ENCODE measurements at places on chromosomes 3 and 15.

- no peak for DNase-seq
Measured at GRCh38 chr3:46129588-46130272, 78.4 kb downstream of the CCR1 start.

DNA sequence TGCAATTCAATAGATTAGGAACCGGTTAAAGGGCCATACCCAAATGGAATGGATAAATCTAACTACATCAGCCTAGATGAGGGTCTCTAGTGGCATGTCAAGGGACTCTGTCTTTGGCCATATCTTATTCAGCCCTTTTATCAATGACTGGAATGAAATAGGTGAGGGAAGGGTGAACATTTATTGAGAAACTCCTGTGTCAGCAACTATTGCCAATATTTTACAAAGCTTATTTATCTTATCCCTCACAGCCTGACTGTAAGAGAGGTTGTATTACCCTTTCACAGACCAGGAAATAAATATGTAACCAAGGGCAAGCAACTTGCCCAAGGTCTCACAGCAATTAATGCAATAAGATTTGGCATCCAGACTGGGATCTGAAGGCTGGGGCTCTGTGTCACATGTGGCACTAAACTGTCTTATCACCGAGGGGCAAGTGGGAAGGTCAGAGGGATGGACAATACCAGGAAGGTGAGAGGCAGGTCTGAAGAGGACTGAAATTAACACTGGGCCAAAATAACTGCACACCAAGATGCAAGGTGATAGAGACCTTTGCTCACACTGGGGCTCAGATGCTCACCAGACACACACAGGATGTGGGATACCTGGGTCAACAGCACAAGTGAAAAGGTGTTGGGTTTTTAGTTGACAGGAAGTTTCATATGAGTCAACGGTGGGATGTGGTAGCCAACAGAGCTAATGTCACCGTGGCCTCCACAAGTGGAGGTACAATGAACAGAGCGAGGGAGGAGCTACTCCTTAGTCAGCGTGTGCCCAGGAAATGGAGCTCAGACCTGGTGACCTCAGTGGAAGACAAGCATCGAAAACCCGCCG, 261.3 kb downstream of the RPLP1 start:
- DNase-seq = peak; percentile 77

GRCh38 chr3:43183456-43183855, 77.6 kb upstream of the POMGNT2 start:
- no peak for DNase-seq

- DNase-seq = no peak
Measured at GRCh38 chr3:161607056-161607455, 110.4 kb downstream of the OTOL1 start.

DNA sequence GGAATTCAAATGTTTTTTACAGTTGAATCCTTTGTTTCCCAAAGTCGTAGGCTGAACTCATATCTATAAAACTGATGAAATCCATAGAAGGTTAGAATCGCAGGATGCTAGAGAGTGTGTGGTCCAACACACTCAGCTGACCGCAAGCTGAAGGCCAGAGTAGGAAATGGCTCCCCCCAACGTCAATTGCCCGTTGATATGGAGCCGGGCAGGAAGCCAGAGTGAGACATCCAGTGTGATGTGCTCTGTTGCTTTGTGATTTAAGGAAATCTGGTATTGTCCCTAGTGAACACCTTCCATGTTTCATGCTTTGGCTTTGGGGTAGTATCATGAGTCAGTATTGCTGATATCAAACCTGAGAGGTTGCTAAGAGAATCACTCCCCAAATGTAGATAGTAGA, 5.8 kb upstream of the MEX3B start:
- no peak for DNase-seq

- DNase-seq = no peak
Measured at GRCh38 chr3:38458796-38459498, 5.3 kb downstream of the ACVR2B start.

- DNase-seq = no peak
Measured at GRCh38 chr15:39530480-39531342, 50.2 kb upstream of the THBS1 start.

DNA sequence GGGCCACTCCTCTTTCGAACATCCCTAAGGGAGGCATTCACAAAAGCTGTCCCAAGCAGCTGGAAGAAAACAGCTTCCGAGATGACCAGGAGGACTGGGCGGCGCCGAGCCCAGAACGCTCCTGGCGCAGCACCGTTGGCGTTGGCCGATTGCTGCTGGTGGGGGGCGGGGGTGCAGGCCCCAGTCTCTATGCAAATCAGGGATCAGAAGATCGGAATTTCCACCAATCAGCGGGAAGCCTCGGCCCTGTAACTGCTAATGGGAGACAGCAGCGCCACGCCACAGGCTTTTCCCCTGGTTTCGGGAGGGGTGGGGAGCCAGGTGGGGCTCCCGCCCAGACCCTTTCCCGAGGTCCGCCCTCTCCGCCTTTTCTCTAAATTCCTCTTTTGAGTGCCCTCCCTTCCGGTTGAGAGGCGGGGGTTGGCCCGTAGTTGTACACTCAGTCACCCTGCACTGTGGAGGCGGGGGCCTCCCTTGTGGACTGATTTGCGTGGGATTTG, 27.0 kb downstream of the HMCES start:
- DNase-seq = no peak

DNA sequence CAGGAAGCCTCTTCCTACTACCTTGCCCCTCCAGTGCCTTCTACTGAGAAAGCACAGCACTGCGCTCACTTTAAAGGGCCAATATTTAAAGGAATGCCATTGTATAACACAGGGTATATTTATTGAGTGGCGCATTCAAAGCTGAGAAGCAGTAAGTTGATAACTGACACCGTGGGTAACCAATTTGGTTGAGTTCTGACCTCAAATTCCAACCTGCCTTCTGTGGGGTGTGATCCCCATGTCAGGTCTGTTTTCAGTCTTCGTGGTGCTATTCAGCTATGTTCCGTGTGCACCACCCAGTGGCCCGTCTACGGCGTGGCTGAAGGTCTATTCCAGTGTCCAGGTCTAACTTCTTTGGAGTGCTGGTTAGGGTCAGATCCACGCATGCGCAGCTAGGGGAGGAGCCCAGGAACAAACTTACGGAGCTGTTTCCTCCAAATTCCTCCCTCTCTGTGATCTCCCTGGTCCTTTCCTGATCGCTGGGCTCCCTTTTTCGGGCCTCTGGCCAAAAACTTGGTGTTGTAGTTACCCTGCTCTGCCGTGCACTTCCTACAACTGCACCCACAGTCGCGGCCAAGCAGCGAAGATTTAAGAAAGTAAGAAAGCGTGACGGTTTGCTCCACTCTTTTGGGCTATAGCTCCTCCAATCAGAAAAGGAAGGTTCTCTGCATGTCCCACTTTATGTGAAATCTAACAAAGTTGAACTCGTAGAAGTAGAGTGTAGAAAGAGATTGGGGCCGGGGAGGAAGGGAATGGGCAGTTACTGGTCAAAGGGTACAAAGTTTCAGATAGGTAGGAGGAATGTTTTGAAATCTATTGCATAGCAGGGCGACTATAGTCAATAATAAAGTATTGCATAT, 7.7 kb downstream of the LRRC2 start:
- peak; percentile 75 for DNase-seq

- no peak for DNase-seq
Measured at GRCh38 chr3:135503760-135504686, 461.5 kb upstream of the PPP2R3A start.

GRCh38 chr3:126056681-126057500, 27.0 kb downstream of the SLC41A3 start:
- no peak for DNase-seq

DNA sequence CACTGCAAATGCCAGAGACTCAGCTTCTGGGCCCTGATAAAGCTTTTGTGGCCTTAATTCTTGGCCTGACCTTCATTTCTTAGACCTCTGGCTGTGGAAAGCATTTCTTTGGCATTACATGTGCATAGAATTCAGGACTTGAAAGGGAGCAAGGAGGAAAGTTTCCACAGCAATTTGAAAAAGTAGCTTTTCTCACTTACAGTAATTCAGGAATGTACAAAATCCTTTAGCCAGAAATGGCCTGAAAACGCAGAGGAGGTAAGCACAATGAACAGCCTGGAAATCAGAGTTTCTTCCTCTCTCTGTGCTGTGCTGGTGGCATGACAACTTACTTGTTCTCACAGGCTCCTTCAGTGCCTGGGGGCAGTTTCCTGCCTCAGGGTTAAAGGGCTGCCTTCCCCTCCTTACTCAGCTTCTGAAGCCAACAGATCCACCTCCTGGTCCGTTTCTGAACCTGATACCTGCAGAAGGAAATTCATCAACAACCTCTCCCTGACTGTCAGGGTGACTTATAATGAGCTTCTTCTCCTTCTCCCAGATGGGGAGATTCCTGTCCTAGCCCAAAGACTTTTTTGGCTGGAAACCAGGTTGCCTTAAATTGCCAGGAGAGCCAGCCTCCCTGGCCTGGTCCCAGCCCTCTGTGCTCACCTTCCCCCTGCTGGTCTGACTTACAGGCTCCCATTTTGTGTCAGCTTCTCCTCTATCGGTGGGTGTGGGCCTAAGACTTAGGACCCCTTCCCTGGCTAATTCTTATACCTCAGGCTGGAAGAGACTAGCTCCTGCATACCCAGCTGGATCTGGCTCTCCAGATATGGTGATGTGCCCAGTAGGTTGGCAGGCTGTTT, 102.3 kb downstream of the MYRIP start:
- DNase-seq = no peak

- DNase-seq = no peak
Measured at GRCh38 chr3:37111199-37111598, 63.2 kb downstream of the LRRFIP2 start.

- DNase-seq = no peak
Measured at GRCh38 chr3:32442766-32443165, 51.1 kb downstream of the CMTM7 start.

DNA sequence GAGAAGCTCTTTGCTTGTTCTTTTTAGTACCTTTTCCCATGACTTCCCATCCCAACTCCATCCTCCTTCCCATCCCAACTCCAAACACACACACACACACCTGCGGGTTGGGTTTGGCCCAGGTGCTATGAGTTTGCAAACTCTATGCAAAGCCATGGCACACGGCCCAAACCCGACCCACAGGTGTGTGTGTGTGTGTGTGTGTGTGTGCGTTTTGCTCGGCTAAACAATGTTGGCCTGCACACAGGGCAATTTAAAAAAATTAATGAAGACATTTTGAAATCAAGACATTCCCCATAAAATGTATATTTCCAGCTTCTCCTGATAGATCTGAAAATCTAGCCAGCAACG, 103.7 kb upstream of the TLE3 start:
- DNase-seq = no peak

- no peak for DNase-seq
Measured at GRCh38 chr3:135311699-135312098, 516.6 kb downstream of the EPHB1 start.

GRCh38 chr3:188573956-188574355, 420.0 kb downstream of the LPP start:
- no peak for DNase-seq

DNA sequence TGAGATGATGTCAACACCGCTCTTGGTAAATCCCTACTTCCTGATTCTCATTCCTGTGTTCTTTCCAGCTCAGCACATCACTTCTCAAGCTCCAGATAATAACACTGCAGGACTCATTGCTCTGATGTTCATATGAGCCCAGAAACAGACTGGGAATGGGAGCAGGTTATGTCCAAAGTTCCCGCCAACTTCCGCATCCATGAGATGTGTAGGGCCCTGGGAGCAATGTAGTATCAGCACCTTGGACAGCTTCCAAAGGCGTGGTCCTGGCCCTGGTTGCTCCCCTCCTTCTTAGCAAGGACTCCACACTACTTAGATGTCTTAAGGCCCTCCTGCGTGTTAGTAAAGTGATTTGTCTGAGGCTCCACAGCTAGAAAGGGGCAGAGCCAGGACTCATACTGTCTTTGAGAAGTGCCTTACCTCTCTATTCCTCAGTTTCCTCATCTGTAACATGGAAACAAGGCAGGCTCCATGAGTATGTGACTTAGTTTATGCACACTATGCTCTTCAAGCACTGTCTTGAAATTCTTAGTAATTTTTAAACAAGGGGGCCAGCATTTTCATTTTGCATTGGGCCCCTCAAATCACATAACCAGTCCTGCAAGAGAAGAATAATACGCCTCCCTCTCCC, 27.9 kb upstream of the SLC6A1 start:
- no peak for DNase-seq

DNA sequence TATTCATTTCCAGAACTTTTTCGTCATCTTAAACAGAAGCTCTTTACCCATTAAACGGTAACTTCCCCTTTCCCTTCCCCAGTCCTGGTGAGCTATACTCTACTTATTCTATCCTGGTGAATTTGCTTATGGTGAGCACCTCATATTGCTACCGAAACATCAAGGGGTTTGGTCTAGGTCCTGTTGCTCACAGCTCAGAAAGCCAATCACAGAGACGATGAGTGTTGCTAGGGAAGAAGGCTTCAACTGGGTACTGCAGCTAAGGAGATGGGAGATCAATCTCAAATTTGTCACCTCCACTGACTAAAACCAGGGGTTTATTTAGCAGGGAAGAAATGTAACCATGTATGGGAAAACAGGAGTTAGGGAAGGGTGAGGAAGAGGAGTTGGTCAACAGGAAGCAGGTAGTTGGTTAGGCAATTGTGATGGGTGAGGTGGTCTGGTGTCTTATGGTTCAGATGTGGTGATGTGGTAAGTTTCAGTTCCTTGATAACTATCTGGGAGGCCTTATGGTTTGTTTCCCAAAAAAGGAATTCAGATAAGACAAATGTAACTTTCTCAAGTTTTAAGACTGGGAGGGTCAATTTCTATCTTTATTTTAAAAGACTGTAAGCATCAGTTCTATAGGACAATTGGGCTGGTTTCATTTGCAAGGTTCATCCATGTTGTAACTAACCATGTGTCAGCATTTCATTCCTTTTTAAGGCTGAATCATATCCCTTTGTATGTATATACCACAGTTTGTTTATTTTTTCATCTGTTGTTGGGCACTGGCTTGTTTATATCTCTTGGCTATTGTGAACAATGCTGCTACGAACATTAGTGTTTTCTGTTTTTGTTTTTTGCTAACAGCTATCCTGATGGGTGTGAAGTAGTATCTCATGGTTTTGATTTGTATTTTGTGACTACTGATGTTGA, 24.3 kb downstream of the ARHGAP11B start:
- DNase-seq = no peak

DNA sequence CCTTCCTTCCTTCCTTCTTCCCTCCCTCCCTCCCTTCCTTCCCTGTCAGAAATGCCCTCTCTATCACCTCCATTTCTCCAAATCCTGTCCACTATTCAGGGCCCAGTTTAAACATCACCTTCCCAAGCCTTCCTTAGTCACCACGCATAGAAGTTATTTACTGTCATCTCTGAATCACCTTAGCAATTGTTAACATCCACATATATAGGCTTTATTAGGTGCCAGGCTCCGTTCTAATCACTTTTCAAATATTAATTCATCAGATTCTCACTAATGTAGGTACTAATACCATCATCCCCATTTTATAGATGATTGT, 1.1 kb upstream of the MAGEF1 start:
- DNase-seq = no peak

GRCh38 chr3:146813496-146813895, 208.3 kb upstream of the PLSCR5 start:
- DNase-seq = no peak

- DNase-seq = no peak
Measured at GRCh38 chr3:124558991-124559845, 171.0 kb upstream of the UMPS start.

Data from activated gamma-delta T cell treated with Interleukin-2 at 50 U/mL for 16 hours (primary cell).